ENCODE measurements at places on chromosomes 4 and X.
A peak's percentile ranks its signal among the peaks of the same experiment; 100 is the strongest.

- no peak for DNase-seq
These were observed 1546.6 kb upstream of the TENM3 start for GRCh38 chr4:180696460-180697092.

DNA sequence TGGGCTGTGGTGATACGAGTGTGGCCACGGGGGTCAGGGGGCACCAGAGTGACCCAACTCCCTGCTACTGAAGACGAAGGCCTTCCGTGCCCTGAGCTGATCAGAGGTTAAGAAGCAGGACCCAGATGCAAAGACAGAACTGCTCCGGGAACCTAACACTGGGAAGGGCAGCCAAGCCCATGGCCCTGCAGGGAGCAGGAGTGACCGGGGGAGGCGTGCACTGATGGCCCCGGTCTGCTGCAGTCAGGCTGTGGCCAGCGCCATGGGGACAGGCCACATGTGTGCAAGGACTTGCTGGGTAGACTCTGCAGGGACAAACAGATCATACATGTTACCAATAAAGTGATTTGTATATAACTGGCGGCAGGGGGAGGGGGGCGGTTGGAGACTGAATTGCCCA is 74.6 kb downstream of the ACOX3 start:
- DNase-seq: no peak

GRCh38 chr4:176784816-176785215 is 7.9 kb downstream of the VEGFC start:
- DNase-seq: no peak

GRCh38 chr4:174259580-174259979 is 23.9 kb downstream of the FBXO8 start:
- no peak for DNase-seq

- DNase-seq: no peak
These were observed 15.3 kb downstream of the UGT2B15 start for GRCh38 chr4:68654946-68655721.

GRCh38 chrX:989959-990510 is 222.4 kb downstream of the CRLF2 start:
- peak; percentile 25 for DNase-seq

GRCh38 chr4:165208221-165208652 is 876 bp downstream of the KLHL2 start:
- DNase-seq: no peak

GRCh38 chr4:37891260-37892159 is 626 bp downstream of the TBC1D1 start:
- peak; percentile 37 for DNase-seq

DNA sequence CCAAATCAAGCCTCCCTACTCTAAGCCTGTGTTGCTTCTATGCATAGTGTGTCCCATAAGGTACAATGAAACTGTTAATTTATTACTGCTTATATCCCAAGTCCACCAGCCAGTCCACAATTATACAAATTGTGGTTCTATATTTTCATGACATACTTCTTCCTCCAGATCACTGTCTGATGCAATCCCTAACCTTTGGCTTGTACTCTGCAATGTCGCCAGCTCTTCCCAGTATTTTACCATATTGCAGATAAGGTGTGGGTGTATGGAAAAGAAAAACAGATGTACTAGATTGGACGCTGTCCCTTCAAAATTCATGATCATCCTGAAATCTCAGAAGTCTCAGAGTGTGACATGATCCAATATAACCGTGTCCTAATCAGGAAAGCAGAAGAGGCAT is 286.2 kb downstream of the GASK1B start:
- DNase-seq: no peak

DNA sequence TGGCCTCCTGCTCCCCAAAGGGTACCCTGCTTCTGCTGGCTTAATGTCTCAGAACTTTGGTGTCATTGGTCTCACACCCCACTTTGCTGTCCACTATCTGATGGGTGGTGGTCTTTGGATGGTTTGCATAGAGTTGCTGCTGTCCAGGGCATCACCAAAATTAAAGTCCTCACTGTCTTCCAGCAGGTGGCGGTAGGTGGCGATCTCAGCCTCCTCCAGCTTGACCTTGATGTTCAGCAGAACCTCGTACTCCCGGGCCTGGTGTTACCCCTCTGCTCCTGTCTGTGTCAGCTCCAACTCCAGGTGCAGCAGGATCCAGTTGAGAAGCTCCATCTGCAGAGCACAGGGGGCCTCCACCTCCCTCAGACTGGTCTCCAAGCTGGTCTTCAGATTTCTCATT is 1169.5 kb upstream of the PABPC4L start:
- no peak for DNase-seq

DNA sequence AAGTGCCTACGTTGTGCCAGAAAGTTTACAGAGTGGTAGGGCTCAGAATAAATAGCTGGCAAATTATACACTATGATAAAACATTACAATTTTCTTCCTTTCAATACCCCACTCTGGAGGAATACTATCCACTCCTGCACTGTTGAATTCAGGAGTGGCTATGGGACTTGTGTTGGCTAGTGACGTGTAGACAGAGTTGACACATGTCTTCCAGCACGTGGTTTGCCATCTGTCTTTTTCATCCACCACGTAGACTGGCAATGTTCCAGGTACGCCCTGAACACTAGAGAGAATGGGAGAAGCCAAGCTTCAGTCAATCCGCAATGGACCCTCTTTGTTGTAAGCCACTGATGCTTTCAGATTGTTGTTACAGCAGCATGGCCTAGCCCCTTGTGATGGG is 168.8 kb upstream of the RBPJ start:
- no peak for DNase-seq

DNA sequence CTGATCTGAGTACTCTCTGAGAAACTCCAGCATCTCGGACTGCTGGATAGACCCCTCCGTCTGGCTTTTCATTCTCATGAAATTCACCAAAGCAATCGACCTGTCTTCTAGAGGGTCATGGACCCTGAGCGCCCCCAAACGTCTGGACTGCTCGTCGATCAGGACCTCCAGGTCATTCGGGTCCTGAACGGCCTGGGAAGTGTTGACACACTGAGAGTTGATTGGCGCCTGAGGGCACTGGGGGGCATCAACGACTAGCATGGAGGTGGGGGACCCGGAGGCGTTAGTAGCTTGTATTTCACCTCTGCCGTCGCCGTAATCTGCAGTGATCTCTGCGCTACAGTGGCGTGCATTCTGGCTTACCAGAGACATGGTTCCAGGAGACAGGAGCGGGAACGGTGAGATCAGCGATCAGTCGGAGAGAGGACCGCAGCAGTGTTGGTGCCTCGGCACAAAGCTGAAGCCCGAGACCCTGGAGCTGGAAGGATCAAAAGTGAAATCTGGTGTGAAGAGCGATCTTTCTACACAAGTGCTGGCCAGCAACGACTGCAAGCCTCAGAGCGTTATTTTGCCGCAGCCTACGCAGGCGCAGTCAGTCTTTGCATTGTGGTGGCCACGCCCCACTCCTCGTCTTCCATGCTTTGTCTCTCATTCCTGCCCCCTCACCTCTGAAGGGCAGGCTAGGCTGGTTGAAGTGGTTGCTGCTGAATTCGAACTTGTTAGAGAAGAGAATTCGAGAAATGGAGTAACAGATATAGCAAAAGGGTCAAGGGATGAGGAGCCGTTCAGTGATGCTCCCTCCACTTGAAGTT is at the start of gene MAGEE2:
Gene MAGEE2, minus strand, starts transcription at position 575 of the 812 bp plus-strand sequence. Its CDS starts 203 bp downstream, at position 372.
- DNase-seq: peak; percentile 19

GRCh38 chrX:140040386-140040785 is 75.1 kb upstream of the CXorf66 start:
- DNase-seq: no peak

GRCh38 chr4:17447675-17448298 is 64.1 kb downstream of the QDPR start:
- DNase-seq: no peak

GRCh38 chr4:124945422-124945821 is 232.9 kb upstream of the ANKRD50 start:
- no peak for DNase-seq

DNA sequence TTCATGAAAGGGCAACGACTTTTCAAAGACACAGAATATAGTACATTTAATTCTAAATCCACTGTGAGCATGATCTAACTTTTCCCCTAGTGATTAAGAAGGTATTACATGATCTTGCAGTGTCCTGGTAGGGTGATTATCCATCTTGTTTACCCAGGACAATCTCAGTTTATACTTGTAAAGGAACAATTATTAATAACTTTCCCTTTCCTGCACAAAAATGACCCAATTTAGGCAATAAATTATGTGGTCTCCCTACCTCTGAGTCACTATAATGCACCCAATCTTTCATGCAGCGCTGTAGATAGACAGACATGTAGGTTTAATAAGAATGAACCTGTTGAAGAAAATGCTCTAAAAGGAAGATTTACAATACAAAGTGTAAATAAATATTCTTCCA is 22.7 kb downstream of the UNC5C start:
- no peak for DNase-seq

GRCh38 chrX:56232221-56233082 is at the start of gene KLF8:
Gene KLF8, plus strand, starts transcription at chrX:56232356. Its CDS starts 979 bp downstream, at chrX:56233335.
- peak; percentile 46 for DNase-seq

GRCh38 chr4:122167369-122167768 is 15.2 kb downstream of the BLTP1 start:
- DNase-seq: no peak

DNA sequence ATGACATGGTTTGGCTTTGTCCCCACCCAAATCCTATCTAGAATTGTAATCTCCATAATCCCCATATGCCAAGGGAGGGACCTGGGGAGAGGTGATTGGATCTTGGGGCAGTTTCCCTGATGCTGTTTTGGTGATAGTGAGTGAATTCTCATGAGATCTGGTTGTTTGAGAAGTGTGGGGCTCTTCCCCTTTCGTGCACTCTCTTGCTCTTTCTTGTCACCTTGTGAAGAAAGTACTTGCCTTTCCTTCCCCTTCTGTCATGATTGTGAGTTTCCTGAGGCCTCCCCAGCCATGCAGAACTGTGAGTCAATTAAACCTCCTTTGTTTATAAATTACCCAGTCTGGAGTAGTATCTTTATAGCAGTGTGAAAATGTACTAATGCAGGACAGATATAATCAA is 36.4 kb upstream of the FREM3 start:
- DNase-seq: no peak

DNA sequence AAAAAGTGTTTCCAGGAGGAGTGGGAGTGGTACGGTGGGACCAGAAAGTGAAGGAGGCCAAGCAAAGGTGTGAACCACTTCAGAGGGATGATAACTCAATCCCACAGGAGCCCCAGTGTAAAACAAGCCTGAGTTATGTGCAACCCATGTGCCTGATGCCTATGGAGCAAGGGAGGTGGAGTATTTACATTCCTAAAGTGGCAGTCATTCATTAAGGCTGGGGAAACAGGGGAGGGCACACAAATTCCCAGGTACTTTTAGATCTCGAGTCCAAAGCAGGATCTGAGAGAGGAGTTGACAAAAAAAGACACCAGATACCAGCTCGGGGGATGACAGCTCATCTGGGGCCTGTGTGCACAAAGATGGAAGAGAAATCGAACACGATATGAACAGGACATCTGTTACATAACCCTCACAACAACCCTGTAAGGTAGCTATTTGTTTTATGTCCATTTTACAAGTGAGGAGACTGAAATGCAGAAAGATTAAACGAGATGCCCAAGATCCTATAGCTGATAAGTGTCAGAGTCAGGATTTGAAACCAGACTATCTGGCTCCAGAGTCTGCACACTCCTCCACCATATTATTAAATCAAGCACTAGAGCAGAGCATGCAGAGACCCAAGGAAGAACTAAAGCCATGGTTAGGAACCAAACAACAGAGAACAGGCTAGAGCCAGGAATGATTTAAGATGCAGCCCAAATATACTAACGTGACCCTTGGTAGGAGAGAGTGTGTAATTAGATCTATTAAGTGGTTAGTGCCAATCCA is 91.9 kb upstream of the MAPK10 start:
- DNase-seq: no peak

DNA sequence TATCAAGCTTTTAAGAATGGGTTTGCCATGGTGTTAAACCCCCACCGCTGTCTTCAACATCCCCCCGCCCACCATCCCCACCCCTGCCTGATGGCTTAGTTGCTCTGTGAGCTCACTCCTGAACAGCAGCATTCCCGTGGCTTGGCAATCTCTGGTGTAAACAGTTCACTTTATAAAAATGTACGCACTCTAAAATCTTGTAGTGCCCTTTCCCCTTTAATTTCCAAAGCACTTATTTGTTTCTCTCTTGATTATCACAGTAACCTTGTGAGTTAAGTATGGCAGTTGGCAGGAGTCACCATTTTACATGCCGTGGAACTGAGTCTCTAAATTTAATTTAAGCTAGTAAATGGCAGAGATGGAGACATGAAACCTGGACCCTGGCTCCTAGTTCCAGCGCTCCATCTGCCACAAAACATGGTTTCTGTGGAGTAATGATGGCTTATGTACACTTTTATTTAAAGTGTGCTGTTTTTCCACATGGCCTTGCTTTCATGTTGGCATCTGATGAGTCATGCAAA is 123.1 kb downstream of the AFF1 start:
- no peak for DNase-seq

DNA sequence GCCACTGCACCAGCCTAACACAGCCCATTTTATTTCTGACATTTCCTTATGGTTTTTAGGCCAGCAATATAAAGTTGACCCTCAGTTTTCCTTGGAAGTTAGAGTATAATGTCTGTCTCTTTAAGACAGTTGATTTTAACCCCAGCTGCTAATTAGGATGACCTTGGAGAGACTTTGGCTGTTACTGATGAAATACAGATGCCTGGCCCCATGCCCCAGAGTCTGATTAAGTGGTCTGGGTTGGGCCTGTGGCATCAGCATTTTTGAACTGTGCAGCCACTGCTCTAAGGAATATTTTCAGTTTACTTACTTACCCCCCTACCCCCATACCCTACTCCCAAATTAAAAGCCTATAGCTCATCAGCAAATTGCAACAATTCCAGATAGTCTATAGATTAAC is 85.8 kb downstream of the DCLK2 start:
- DNase-seq: peak; percentile 63

GRCh38 chrX:25001808-25002660 is 13.7 kb downstream of the ARX start:
- no peak for DNase-seq

GRCh38 chr4:40038977-40039376 is 17.7 kb upstream of the N4BP2 start:
- no peak for DNase-seq

GRCh38 chr4:40448875-40449274 is 113.7 kb downstream of the CHRNA9 start:
- DNase-seq: no peak

GRCh38 chr4:41819621-41820020 is 71.1 kb upstream of the PHOX2B start:
- no peak for DNase-seq

DNA sequence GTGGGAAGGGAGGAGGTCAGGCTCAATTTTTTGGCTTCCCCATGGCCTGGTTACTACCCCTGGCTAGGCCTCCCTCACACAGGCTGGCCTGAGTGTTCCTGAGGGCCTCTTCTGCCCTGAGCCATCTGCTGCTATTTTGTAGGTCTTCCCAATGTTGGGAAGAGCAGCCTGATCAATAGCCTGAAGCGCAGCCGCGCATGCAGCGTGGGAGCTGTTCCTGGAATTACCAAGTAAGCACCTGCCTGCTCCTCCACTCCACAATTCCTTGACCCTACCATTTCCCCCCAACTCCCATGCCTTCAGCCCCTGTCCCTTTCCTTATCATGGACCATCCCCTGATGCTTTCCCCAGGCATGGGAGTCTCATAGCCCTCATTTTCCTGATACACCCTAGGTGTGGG is 20.8 kb downstream of the GNL3L start:
- no peak for DNase-seq

GRCh38 chr4:81418572-81418971 is 53.1 kb downstream of the RASGEF1B start:
- no peak for DNase-seq

All from left ventricle myocardium inferior (tissue), 1 donor.